ENCODE measurements at places on chromosomes 4 and X.

DNA sequence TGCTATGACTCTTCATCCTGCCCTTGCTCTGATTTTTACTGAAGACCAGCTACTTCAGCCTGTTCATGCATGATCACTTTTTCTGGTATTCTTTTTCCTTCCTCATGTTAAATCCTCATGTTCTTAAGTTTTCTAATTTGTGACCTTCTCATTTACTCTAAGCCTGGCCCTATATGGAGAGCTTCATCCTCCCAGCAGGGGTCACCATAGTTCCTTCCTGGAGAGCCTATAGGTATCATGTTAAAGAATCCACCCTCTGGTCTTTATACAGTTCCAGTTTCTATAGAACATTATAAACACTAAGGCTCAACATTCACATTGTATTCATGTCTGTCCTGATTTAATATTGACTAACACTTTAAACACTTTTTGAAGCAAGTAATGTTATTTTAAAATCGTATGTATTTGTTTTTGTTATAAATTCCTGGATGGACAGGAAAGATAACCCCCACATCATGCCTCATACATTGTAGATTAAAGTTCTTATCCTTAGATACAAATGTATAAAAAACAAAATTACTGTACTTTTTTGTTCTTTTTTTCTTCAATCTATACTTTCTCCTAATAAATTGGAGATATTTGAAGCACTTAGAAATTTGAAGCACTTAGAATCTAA, 53.8 kb upstream of the OTUD4 start:
- no peak for DNase-seq

- DNase-seq, result no peak
These were observed 259.2 kb upstream of the FTHL17 start for GRCh38 chrX:31331015-31331414.

DNA sequence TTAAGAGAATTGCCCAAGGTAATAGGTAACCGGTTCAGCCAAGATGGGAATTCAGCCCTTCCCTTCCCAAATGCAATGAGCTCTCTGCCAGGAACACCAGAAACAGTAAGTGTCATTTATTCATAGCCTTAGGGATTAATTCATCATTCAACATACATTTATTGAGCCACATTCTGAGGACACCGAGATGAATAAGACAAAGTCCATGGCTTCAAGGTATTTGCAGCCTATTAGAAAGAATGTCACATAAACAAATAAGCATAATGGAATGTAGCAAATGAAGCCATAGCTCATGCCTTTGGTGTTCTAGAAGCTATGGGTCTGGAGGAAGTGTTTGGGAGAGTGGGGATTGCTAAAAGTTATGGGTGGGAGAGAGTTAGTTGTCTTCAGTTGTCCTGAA, 6.3 kb upstream of the TAB3 start:
- no peak for DNase-seq

- DNase-seq, result no peak
These were observed 244.0 kb upstream of the GATB start for GRCh38 chr4:152004801-152005200.

DNA sequence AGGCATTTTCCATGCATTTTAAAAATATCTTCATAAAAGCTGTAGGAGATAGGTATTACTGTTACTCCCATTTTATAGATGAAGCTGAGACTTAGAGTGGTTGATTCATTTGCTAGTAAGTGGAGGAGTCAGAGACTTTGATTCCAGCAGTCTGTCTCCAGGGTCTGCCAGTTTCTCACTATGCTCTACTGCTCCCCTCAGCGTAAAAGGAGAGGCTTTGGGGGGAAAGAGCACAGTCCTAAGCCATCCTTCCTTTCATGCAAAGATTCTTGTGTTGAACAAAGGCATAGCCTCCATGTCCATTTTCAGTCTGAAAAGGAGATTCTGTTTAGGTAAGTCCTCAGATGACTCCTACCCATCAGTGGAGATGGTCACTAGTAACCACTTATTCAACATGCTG, 117.7 kb upstream of the TMEM150C start:
- no peak for DNase-seq

GRCh38 chr4:26815706-26816105, 44.9 kb upstream of the STIM2 start:
- no peak for DNase-seq

- DNase-seq, result no peak
These were observed 1.4 kb downstream of the TCEAL1 start for GRCh38 chrX:103630171-103630511.

- no peak for DNase-seq
These were observed 167.1 kb upstream of the PACRGL start for GRCh38 chr4:20532871-20533870.

DNA sequence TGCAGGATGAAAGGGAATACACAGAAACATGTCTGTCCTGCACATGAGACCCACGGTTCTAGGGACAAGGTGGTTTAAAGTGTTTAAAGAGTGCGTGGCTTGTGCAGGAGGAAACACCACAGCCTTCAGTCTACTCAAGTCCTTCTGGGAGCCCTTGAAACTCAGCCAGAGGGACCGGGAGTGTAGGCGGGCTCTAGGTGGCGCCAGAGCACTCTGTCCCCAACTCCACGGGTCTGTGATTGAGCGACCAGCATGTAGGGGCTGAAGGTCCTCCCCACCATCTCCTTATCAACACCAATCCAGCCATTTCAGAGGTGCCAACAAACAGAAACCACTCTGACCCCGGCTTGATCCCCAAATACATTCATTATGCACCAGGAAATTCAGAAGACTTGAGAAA, 82.0 kb upstream of the CLDN34 start:
- DNase-seq, result no peak

GRCh38 chrX:79412972-79413371, 45.8 kb upstream of the ITM2A start:
- DNase-seq, result no peak

DNA sequence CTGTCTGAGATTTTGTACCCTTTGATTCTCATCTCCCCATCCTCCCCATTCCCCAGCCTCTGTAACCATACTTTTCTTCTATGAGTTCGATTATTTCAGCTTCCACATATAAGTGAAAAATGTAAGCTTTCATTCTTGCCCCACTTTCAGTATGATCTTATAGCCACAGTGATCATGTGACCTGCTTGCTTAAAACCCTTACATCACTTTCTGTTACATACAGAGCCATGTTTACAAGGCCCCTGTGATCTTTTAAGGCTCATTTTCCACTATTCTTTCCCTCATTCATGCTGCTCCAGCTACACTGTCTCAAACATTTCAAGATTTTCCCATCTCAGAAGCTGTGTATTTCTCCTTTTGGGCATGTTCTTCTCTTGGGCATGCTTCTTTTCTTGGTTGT, 147.7 kb downstream of the DCK start:
- no peak for DNase-seq

DNA sequence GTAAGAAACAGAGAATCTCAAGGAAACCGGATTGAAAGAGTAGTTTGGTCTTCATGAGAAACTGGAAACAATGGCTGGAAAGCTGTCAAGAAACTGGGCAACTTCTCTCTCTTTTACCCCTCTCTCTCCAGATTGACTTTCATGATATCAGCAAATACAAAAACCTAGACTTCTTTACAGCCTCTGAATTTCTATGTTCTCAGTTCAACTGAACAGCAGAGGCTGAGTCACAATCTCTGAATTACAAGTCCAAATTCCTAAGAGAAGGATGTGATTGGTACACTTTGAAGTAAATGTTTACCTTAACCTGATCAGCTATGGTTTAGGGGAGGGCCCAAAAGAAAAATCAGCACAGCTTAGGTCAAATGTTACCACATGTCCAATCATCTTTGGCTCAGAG, 974.9 kb downstream of the RPA4 start:
- no peak for DNase-seq

GRCh38 chr4:3168029-3168428, 80.9 kb upstream of the MSANTD1 start:
- no peak for DNase-seq

Measured in activated CD8-positive, alpha-beta memory T cell treated with anti-CD3 and anti-CD28 coated beads for 48 hours (primary cell).